Stimulated activated naive B cell treated with anti-CD40 and anti-IgM and Interleukin-4, amounts not matched to agents 10 μg/mL and 1 μg/mL and 100 μg/mL, for 72 hours (primary cell): ENCODE measurements at places on chromosomes 2 and 18.

GRCh38 chr2:207142461-207142860 lies 23.3 kb downstream of the KLF7 start:
- no peak for DNase-seq

DNA sequence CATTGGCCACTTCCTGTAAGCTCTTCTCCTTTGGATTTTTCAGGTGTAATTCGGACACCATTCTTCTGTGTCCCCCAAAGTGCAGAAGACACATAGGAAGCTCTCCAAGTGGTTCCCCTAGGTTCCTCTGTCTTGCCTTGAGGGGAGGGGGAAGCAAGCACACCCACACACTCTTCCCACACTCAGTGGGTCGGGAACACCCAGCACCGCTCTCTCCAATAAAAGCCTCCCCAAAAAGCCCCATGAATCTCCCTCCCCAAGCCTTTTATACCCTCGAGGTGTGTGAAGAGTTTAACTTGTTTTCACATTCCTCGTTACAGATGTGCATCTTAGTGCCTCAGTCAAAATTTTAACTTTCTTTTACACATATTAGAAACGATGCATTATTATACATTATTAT lies 9.9 kb upstream of the TMEM237 start:
- DNase-seq: no peak

DNA sequence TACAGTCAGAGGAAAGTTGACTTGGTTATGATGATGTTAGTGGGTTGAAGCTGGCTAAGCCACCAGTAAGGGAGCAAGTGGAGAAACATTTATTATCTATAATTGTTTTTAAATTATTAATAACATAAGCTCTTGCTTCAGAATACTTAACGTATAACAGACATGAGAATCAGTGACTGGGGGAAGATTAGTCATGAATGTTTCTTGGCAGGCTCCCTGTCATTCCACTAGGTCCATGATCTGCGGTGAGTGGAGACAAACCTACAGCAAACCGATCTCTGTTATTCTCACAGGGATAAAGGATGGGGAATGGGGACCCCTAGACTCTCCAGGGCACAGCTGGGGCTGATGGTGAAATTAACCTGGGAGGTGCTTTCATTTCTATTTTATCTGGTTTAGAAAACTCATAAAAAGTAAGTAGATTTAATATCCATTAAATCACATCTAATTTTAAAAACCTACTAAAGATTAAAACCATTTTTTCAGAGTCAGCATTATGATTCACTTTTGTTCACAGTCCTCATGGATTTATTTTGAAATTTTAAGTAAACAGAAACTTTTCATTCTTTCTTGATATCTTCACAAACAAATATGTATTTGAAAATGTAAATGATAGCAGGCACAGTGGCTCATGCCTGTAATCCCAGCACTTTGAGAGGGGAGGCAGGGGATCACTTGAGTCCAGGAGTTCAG lies 420.3 kb downstream of the PTPRM start:
- no peak for DNase-seq

DNA sequence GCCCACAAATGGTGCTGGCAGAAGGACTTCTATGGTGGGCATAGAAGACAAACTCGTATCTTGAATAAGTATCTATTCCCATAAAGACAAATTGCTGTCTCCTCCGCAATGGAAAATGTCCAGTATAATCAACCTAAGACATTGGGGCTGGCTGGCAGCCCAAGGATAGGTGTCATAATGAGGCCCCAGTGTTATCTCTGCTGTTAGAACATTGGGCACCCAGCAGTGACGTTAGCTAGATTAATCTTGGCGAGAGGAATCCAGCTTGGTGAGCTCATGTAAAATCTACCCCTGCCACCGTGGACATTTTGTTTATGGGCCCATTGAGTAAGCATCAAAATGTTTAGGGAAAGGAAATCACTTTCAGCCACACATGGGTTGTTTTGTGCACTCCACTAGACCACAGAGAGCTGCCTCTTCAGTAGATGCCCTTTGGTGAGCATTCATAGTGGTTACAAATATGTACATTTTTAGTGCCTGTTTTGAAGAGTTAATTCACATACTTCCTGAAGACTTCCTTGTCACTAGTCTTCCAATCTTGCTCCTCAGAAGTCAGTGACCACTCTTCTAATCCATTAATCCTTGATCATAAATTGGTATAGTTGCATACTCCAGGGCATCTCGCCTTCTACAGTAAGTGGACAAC lies 48.2 kb upstream of the KDM3A start:
- DNase-seq: no peak

GRCh38 chr2:220894069-220894468 lies 678.0 kb downstream of the EPHA4 start:
- no peak for DNase-seq

DNA sequence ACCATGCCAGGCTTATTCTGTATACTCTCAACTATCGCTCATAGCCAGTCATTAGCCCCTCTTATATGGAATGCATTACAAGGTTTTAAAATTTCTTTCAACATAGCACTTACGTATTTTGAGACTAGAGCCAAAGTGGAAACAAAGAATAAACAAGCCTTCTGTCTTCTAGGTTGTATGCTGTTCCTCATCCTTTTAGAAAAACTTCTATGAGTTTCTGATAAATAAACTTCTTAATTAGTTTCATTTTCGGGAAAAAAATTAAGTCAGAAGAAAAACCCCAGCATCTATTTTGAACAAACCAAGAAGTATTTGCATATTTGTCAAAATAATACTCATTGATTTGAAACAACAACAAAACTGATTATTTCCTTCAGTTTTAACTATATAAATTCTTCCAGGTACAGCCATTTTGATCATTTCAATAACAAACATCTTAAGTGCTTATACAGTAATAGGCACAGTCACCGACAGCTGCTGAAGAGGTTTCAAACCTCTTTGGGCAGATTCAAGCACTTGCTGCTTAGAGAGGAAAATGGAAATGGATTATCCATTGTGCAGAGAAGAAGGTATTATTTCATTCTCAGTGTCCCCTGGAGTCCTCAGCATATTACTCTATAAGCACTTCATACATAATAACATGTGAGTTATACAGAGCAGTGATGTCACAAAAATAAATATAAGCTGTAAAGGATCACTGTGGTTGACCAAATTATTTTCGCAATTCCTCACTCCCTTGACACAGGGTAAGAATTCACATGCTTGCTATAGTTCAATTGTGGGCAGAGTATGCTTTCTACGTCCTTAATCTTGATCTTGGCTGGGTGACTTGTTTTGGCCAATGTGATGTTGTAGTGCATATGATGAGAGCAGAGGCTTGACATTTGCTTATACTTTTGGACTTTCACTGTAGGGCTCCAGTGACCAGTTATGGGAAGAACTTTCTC lies 833.8 kb downstream of the TRIB2 start:
- no peak for DNase-seq

- no peak for DNase-seq
These were observed 40.2 kb upstream of the GMCL1 start for GRCh38 chr2:69789175-69789721.

DNA sequence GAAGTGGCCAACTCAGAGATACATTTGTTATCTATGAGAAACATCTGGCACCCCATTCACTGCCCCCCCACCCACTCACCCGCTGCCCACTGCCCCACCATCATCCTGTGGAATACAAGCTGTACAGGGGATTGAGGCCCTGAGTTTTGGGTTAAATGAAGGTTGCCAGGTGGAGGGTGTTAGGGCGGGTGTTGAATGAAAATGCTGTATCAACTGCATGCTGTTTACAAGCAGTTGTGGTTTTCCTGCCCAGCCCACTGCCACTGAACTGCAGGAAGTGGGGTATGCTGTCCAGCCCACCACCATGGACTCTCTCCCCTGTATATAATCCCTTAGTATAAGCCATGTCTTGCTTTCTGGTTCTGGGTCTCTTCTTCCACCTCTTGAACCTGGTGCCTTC lies 481.9 kb downstream of the METTL4 start:
- no peak for DNase-seq

- no peak for DNase-seq
These were observed 34.4 kb downstream of the MTA3 start for GRCh38 chr2:42602876-42603219.

DNA sequence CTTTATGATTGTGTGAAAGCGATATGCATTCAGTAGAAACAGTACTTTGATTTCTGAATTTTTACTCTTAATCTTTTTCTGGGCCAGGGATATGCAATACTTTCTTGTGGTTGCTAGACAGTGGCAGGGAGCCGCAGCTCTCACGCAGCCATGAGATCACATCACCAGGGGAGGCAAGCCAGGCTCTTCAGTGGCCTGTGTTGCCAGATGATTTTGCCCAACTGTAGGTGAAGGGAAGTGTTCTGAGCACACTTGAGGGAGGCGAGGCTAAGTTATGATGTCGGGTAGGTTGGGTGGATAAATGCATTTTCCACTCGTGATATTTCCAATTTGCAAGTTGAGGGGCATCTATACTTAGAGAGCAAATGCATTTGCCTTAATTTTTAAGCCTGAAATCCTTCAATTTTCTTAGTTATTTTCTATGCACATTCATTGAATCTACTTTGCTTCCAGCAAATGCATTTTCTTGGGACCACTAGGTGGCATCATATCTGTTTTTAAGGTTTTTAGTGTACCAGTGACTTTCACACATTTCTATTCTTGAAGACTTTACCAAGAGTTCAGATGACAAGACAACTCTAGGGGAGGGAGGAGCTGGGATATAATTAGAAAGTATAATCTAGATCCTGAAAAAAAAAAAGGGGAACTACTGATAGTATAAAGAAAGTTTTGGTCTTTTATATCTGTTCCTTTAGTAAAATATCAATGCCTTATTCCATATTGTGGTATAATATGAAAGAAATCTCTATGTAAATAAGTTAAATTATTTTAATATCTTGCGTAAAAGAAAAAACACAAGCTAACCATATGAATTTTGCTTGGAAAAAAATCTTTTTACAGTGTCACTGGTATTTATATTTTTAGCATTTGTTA lies 643.3 kb downstream of the SOCS6 start:
- DNase-seq: no peak

GRCh38 chr2:127117603-127118002 lies 10.6 kb upstream of the BIN1 start:
- DNase-seq: no peak

- no peak for DNase-seq
These were observed 116.6 kb downstream of the ATL2 start for GRCh38 chr2:38260469-38260868.

DNA sequence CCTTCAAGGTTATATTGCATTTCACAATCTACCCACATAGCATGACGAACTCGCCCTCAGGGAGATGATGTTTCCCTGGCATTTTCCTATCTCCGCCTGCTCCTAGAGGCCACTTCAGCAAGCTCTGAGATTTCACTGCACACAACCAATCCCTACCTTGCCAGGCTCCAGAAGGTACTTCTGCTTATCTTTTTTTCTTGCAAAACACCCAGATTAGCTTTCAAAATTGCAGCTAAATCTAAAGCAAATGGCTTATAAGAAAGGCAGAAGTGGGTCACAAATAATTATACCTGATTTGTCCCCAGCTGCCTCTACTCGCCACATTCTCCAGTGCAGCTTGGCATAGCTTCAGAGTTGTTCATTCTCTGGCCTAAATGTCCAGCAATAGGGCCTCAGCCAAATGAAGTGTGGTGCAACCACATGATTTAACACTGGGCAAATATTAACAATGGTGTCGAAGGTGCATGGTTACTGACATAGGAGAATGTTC lies 32.4 kb upstream of the MRPL19 start:
- no peak for DNase-seq

- DNase-seq: no peak
These were observed 31.9 kb upstream of the TFPI start for GRCh38 chr2:187586011-187586641.

GRCh38 chr2:215602997-215603396 lies 167.1 kb upstream of the FN1 start:
- DNase-seq: no peak

DNA sequence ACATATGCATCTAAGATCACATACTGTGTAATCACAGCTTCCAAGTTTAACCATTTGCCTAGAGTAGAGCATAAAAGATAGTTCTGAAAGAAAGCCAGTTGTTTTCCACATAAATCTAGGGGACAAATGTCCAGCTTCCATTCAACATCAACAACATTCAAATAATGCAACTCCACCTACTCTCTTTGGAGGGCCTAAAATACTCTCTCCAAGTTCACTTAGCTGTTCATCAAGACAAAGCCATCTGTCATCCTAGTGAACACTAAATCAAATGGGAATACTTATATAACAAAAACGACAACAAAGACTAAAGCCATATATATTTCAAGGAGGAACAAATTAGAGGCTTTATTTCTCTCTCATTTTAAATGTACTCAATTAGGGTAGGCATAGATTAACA lies 221.5 kb upstream of the CDH2 start:
- no peak for DNase-seq

- DNase-seq: no peak
These were observed 18.0 kb upstream of the ESPNL start for GRCh38 chr2:238082151-238082550.

DNA sequence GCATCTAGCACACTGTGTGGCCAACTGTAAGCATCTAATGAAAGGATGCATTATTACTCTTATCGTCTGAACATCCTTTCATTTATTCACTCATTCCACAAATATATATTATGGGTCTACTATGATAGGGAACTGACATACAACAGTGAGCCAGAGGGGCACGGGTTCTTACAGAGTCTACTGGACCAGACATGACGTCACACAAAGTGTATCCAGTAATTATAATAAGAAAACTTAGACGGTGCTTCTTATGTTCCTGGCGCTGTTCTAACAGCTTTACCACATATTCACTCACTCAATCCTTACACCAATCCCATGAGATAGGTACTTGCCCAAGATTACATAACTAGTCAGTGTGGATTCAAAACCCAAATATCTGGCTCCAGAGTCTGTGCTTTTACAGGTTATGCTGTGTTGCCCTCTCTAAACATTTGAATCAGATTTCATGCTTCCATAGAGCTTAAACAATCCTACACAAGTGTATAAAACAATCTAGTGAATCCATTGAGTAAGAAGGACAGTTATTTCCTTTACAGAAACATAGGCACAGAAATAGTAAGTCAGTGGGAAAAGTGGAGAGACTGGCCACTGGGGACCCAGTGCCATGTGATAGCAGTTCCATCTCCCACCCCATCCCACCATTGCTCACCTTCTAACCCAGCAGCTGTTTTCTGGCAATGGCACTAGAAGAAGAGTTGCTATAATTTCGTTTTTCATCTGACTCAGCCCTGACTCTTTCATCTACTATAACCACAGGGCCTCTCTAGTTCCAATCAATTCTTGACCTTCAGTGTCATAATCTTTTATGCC lies 24.2 kb upstream of the ARL5A start:
- DNase-seq: no peak

GRCh38 chr2:129738799-129739198 lies 240.7 kb upstream of the RAB6C start:
- DNase-seq: no peak
